ENCODE measurements at places on chromosomes 12 and 14.

GRCh38 chr14:63759456-63759855 is 31.6 kb upstream of the SGPP1 start:
- no peak for DNase-seq

- no peak for DNase-seq
These were observed 823 bp upstream of the TSPAN11 start for GRCh38 chr12:30925607-30926242.

- DNase-seq, result no peak
These were observed 86.5 kb downstream of the PPM1H start for GRCh38 chr12:62848418-62848817.

GRCh38 chr14:100828031-100828769 is 2.3 kb downstream of the MEG3 start:
- no peak for DNase-seq

- no peak for DNase-seq
These were observed 40.1 kb upstream of the MTERF2 start for GRCh38 chr12:107026806-107027635.

Data from NCI-H1092 (cell line).